T-cell (primary cell): ENCODE measurements at places on chromosomes 16 and 17.

DNA sequence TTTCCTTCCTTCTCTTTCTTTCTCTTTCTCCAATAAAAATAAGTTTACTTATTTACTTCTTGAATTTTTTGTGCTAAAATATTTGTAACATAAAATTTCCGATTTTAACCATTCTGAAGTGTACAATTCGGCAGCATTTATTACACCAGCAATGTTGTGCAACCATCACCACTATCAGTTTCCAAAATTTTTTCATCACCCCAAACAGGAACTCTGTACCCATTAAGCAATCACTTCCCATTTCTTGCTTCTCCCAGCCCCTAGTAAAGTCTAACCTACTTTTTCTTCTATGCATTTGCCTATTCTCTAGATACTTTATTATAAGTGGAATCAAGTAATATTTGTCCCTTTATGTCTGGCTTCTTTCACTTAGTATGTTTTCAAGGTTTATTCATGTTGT, 2.5 kb upstream of the HP start:
- no peak for DNase-seq

GRCh38 chr17:32021615-32021955, 14.4 kb downstream of the LRRC37B start:
- DNase-seq, result no peak

DNA sequence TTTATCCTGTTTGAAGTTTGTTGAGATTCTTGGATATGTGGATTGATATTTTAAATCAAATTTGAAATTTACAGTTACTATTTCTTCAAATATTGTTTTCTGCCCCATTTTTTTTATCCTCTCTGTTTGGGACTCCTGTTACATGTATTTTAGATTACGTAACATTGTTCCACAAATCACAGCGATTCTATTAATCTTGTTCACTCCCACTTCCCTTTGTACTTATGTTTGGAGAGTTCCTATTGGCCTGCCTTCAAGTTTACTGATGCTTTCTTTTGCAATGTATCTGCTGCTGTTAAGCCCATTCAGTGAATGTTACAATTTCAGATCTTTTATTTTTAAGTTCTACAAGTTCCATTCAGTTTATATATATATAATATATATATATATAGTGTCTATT, 288.3 kb upstream of the TNRC6C start:
- no peak for DNase-seq

DNA sequence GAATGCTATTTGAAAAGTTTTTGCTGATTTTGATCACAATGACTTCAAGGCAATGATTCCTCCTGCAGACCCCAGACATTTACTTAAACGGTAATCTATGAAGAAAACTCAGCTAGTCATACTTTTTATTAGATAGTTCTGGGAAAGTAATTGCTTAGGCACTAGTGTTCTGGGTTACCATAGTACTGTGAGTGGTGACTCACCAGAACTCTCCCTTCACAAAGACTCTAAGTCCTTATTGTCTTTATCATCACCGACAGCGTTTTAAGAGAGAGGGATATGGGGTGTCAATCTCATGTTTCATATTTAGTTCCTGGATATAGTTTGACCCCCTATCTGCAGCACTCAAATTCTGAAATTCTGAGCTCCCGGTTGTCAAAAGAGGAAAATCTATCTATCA, 43.0 kb upstream of the CDH8 start:
- no peak for DNase-seq

DNA sequence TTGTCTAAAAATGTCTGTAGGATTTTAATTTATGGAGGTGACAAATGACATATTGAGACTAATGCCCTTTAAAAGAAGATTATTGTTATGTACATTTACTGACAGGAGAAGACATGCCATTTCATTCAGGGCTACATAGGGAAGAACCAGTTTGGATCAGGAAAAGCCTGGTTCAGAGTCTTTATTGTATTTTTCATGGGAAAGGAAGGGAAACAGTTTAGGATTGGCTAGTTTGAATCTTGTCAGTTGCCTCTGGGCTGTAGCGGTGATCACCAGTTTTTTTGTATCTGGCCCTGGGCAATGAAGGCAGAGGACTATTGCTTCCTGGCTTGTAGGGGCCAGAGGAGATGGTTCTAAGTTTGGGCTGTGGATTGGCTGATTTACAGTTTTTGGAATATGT, 31.8 kb downstream of the NSRP1 start:
- DNase-seq, result no peak
